AG04449 (cell line): ENCODE measurements at places on chromosomes 5 and 9.

DNA sequence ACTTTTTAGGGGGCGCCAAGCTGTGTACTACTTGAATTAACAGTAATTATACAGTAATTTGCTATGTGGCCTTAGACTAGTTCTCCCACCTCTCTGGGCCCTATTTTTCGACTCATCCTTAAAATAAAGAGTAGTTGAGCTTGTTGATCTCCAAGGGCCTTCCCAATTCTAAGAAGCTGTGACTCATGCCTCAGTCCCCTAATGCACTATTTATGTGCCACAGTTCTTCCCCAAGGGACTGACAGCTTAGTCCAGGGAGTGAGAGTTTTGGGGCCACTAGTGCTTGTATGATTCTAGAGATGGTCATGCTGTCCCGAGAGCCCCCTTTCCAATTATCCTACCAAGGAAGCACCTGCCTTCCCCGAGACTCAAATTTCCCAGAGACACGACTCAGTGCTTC is 149.7 kb downstream of the PAPPA start:
- DNase-seq: no peak

GRCh38 chr9:98109052-98109451 is 10.0 kb downstream of the TRIM14 start:
- no peak for DNase-seq

GRCh38 chr9:137464291-137464999 is 5.3 kb upstream of the NSMF start:
- DNase-seq: no peak

DNA sequence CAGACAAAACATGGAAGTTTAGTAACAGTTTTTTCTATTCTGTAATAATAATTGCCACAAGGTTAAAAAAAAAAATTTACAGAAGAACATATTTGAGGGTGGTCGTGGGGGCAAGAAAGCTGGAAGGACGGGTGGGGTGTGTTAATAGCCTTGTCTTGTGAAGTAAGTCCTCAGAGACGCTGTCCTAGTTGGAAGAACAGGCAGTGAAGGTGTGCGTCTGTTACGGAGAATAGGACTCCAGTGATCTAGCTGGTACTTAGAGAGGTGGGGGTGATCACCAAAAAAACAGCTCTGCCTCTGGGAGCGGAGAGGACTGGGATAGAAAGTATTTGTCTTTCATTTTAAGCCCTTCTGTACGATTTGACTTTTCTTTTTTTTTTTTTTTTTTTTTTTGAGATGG is 17.7 kb downstream of the ABL1 start:
- DNase-seq: no peak

GRCh38 chr5:163508753-163509152 is 3.3 kb downstream of the MAT2B start:
- no peak for DNase-seq

DNA sequence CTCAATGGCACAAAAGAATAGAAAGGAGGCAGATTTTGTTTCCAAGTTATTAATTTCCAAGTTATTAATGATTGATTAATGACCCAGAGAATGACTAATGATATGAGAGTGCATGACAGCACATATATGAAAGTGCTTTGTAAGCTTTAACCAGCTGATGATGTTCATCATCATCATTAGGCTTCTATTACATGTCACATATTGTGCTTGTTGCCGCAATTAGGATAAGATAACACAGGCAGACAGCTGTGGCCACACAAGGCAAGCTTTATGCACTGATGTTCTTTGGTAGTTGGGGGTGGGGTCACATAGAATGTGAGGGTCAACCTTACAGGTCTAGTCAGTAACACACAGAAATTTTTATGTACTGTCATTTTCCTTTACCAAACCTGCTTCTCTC is 219.7 kb downstream of the TRPM3 start:
- no peak for DNase-seq

GRCh38 chr5:125393221-125393815 is 646.9 kb upstream of the ZNF608 start:
- DNase-seq: no peak

DNA sequence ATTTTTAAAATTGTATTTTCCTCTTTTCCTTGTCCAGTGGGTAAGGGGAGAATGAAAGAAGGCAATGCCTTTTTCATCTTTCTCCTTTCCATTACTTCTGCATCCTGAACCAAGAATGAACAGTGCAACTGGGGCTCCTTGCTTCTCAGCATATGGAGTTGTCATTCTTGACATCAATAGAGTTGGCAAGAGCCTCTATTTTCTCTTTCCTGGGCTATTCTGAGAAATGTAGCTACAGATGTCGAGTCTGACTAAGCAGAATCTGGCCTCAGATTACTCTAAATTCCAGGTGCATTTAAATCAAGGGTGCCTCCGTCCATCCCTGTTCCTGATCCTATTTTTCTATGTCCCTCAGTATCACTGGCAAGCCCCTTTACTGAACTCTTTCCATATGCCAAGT is 244.8 kb downstream of the GLIS3 start:
- DNase-seq: no peak

GRCh38 chr9:5263351-5264218 is 32.4 kb downstream of the INSL4 start:
- no peak for DNase-seq

- no peak for DNase-seq
Observed at GRCh38 chr9:80025796-80026520, 454.2 kb downstream of the TLE4 start.
